Activated CD8-positive, alpha-beta memory T cell treated with anti-CD3 and anti-CD28 coated beads for 48 hours (primary cell): ENCODE measurements at places on chromosomes 5 and 9.

DNA sequence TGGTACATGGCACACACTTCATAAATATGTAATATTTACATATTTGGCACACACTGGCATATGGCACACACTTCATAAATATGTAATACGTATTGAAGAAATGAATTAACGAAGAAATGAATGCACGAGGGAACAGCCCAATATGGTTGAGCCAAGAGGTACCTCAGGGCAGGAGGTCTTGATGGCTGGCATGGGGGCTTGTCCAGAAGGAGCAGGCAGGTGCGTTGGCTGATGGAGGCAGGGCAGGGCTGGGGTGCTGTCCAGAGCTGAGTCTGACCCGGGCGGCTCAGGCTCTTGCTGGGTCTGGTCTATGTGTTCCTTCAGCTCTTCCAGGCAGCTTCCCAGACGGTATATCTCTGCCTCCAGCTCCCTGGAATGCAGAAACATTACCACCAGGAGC lies 26.2 kb downstream of the AKNA start:
- DNase-seq: no peak

- DNase-seq: no peak
Measured at GRCh38 chr9:79360387-79361347, 211.1 kb upstream of the TLE4 start.

DNA sequence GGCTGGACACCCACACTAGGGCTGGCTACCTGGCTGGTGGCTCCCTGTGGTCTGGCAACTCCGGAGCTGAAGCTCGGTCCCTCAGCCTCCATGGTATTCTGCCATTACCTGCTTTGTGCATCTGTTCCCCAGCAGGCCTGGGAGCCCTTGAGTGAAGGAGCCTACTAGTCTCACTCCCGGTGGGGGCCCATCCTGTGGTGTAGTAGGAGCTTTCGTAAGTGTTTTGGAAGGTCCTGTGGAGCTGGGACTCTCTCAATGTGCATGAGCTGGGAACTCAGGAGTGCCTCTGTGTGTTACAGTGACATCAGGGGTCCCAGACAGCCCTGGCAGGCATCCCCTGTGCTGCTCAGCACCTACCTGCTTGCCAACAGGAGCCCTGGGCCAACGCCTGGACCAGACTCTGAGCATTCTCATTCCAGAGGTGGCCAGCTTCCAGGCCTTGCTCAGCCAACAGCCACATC lies 267.1 kb downstream of the GADD45G start:
- DNase-seq: no peak

DNA sequence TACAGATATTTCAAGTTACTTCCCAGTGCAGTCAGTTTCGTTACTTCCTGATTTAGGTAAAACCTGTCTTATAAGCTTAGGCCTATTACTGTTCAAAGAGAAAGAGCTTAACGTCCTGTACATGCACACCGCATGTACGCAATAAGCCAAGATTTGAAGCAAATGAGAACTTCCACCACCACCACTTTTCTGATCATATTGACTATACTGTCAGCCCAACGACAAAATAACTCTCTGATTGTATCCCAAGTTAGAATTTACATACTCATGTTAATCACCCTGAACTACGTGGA lies 5.1 kb downstream of the NFIB start:
- no peak for DNase-seq

DNA sequence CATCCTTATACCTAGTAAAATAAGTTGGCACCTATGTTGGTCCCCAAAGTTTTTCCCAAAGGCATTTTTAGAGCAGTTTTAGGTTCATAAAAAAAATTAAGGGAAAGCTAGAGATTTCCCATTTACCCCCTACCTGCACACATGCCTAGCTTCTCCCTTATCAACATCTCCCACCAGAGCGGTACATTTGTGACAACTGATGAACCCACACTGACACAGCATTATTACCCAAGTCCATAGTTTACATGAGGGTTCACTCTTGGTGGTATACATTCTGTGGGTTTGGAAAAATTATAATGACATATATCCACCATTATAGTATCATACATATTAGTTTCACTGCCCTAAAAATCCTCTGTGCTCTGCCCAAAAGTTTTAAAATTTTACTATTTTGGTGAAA lies 12.0 kb downstream of the RAD1 start:
- DNase-seq: no peak

- no peak for DNase-seq
Measured at GRCh38 chr9:121822093-121823085, 171.0 kb downstream of the DAB2IP start.

DNA sequence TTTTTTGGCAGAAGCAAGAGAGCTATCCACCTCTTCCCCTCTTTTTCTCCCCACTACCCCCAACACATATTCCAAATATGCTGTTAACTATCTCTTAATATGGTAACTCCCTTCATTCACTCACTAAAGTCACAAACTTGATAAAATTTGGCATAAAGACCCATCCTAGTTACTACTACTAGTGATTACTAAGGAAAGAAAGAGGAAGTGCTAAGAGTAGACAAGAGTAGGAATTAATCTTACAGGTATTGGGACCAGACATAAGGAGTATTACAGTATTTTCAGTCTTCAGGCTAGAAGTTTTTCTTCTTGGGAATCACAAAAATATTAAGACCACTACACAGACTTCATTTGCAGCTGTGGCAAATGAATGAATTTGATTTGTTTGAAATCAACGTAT lies 2.2 kb downstream of the ADAMTS6 start:
- DNase-seq: no peak

DNA sequence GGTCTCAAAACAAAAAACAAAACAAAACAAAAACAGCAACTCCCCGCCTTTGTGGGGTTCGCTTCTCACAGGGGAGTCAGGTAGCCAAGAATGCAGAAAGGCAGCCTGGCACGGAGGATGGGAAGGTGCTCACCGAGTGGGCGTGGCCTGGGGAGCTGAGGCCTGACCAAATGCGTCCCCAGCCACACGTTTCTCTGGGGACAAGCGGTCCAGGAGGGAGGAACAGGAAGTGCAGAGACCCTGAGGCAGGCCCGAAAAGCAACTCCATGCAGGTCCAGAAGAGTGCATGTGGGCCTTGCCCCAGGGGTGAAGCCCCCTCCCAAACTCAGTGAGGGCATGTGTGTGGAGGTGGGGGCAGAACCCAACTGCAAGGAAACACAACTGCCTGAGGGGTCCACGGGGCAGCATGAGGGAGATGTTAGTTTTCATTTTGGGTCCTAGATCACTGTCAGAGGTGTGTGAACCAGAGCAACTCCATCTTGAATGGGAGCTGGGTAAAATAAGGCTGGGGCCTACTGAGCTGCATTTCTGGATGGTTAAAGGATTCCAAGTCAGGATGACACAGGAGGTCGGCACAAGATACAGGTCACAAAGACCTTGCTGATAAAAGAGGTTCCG lies 2.6 kb upstream of the UAP1L1 start:
- DNase-seq: no peak

GRCh38 chr5:114949756-114950155 lies 220.0 kb downstream of the TRIM36 start:
- DNase-seq: no peak

DNA sequence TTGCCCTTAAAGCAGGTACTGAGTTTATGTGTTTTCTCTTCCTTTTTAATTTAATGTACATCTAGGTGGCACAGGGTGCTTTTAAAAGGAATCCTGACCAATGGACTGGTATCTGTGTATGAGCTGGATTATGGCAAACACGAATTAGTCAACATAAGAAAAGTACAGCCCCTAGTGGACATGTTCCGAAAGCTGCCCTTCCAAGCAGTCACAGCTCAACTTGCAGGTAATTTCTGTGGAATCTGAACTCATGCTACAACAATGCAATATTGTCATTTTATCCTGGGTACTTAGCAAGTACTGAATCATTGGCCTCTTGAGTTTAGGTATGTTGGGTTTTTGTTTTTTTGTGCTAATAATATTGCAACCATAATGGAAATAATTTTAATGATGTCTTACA lies 14.4 kb upstream of the TMOD1 start:
- DNase-seq: no peak

GRCh38 chr5:64634997-64635686 lies 55.2 kb upstream of the SHISAL2B start:
- no peak for DNase-seq
